ENCODE measurements at places on chromosomes 3 and 15.

DNA sequence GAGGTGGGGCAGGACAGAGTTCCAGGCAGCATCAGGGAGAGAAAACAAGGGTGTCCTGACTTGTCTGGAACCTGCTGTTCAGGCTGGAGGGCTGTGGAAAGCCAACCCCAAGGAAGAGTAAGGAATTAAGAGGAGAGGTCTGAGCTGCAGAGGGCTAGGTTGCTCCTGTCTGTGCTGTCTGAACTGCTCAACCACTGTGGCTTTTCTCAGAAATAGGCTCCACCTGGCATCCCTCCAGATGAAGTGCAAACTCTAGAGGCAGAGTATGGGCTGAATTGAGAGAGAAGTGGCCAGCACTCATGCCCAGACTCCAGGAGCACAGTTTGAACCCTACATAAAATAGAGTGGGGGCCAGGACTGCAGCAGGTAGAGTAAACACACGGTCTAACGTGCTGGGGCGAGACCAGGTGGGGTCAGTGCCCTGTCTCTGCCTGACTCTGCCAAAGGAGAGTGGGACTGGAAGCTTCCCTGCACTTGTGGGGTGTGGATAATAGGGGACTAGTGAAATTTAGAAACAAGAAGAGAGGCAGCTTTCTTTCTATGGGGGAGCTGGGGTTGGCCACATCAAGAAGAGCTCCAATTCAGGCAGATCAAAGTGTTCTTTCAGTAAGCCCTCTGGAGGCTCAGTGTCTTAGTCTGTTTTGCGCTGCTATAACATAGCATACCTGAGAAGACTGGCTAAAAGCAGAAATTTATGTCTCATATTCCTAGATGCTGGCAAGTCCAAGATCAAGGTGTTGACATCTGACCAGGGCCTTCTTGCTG lies 28.0 kb upstream of the MNS1 start:
- no peak for DNase-seq

DNA sequence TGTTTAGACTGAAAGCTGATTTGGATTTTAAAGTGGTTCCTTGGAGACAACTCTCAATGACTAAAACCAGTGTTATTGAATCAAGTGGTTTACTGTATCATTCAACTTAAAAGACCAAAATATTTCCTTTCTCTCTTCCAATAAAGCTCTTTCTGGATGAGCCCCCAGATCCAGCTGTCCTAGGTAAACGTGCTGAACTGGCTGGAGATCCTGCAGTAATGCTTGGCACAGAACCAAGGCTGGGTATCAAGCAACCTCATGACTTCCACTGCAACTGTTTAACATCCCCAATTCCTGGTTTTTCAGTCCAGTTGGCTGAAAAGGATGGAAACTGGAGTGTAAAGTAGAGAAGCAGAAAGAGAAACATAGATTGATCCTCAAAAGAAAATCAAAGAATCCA lies 28.9 kb downstream of the SEC22C start:
- DNase-seq: no peak

GRCh38 chr15:23690450-23690852 lies 3.3 kb upstream of the NDN start:
- DNase-seq: peak; percentile 8

DNA sequence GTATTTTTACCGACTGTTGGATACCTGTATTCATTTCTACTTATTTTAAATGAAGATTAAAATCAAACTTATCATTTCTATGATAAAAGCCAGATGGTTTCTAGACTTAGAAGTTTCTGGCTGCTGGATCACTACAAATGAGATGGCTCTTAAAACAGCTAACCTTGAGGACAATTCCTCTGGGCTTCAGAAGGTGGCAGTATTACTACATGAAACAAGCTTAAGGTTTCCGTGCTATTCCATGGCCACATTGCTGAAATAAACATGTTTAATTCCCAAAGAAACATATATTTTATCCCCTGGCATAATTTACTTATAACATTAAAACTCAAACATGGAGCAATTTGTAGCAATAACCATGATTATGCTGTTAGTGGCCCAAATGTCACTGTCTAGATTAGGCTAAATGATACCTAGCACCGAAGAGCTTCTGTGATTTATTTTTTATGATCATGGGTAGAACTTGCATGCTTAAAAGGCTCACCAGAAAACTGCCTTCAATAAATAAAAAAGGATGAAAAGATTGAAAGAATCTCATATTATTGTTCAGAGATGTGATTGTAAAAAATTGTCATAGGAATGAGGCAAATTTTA lies 204.0 kb upstream of the NANOGP8 start:
- DNase-seq: peak; percentile 50

DNA sequence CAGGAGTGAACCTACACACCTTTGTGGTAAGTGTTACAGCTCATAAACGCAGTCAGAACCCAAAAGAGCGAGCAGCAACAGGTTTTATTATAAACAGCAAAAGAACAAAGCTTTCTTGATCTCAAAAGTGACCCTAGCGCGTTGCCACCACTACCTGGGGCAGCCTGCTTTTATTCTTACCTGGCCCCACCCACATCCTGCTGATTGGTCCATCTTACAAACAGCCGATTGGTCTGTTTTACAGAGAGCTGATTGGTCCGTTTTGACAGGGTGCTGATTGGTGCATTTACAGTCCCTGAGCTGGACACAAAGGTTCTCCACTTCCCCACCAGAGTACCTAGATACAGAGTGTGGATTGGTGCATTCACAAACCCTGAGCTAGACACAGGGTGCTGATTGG lies 143.1 kb downstream of the ARRDC4 start:
- no peak for DNase-seq

GRCh38 chr3:127556565-127556964 lies 34.0 kb downstream of the TPRA1 start:
- DNase-seq: no peak
